ENCODE measurements at places on chromosomes 3 and 15.

- DNase-seq: no peak
These were observed 74.4 kb downstream of the MOBP start for GRCh38 chr3:39541917-39542329.

- no peak for DNase-seq
These were observed 60.5 kb downstream of the LMCD1 start for GRCh38 chr3:8562081-8562595.

- no peak for DNase-seq
These were observed 487.4 kb upstream of the PROK2 start for GRCh38 chr3:72272356-72272755.

DNA sequence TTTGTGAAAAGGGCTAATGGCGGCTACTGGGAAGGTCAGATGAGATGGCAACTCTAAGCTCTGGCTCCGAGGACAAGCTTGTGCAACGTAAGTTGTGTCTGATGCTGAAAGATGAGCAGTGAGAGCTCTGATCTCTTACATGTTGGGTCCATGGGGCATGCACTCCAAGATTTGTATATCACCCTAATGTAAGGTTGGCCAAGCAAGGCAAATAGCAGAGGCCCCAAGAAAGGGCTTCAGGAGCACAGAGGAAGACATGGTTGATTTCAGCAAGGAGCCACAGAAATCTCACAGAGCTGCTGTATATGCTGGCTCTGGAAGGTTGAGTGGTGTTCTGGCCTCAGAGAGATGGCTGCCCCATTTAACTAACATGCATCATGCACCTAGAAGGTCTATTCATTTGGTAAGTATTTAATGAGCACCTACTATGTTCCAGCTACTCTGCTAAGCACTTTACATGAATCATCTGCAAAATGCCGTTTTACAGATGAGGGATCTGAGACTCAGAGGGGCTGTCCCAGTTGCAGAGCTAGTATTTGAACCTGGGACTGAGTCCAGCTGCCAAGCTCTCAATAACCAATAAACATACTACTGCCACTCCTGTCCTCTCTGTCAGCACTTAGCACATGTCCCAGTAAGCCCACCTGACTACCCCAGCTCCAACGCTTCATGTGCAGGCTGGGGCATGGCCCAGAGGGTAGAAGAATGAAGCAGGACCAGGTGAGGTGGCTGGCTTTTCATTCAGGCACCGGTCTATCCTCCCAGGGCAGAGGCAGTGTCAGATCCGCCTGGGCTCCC is 27.8 kb upstream of the ATP2B2 start:
- no peak for DNase-seq

DNA sequence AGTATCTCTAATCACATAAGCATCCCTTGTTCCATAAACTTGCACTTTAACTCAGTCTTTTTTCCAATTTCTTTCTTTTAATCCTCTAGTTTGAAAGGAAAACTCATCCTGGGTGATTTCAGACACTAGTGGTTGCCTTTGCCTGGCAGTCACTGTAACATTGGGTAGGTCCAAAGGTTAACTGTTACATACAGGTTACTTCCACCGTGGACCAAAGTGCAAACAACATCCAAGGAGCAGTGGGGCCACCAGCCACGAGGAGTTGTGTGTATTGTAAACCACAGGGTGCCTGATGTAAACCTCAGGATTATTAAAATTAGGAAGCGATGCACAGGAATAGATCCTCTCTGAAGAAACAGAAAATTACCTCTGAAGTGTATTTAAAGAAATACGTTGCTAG is 75.0 kb downstream of the HCN4 start:
- DNase-seq: no peak

DNA sequence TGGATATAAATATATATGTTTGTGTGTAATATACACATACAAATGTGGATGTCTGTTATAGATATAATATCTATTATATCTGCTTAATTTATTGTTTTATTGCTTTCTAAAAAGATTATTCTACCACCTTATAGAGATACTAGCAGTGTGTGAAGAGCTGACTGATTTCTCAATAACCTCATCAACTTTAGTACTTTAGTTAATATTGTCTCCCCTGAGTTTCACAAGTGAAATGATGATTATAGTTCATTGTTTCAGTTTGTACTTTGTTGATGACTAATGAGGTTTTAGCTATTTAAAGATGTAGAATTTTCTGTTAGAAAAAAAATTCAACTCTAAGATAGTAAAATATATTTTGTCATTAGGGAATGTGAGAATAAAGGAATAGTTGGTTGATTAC is 11.4 kb downstream of the RSRC1 start:
- DNase-seq: no peak

- DNase-seq: no peak
These were observed 16.3 kb upstream of the RAB7A start for GRCh38 chr3:128709506-128710210.

- no peak for DNase-seq
These were observed 11.4 kb downstream of the LHFPL4 start for GRCh38 chr3:9542182-9542581.

DNA sequence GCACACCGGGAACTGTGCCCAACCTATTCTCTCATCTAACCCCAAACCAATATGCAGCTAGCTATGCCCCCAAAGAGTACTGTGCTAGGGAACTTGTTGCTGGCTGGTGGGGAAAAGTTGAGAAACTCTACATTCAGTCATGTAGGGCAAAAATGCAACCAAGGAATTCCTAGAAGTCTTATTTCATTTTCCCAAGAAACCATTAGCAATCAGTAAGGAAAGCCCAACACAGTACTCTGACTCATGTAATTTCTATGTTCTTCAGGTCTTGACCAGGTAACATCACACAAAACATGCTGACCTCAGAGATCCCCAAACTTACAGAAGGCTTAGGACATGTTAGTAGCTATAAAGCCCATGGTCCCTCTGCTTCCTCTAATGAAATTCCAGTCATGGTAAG is 52.1 kb downstream of the TASOR start:
- no peak for DNase-seq

DNA sequence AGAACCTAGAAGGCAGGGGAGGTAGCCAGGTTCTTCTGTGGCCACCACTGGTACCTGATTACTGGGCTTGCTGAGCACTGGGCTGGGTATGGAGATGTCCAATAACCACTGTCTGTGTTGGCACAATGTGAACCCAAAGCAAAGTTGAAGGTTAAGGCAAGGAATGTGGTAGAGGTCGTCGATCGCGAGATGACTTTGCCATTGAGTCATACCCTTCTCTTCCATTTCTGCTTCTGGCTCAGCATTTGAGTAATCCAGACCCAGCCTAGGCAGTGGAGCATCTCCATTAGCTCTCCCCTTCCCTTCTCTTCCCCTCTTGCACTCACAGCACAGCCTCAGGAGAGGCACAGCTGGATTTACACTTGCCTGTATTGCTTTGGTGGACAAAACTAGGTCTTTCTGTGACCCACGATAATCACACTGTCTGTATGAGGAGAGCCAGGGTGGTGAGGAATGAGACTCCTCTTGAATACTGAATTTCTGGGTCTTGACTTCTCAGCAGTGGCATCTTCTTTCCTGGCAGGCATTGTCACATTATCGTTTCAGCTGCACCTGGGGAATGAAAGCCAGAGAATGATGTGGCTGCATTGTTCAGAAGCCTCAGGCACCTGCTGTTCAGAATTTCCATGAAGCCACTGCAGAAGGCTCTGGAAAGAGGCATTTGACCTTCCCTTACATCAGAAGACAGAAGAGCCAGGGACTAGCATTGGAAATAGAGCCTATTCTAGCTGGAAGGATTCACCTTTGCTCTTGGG is 272.6 kb downstream of the PDCD6IP start:
- no peak for DNase-seq

DNA sequence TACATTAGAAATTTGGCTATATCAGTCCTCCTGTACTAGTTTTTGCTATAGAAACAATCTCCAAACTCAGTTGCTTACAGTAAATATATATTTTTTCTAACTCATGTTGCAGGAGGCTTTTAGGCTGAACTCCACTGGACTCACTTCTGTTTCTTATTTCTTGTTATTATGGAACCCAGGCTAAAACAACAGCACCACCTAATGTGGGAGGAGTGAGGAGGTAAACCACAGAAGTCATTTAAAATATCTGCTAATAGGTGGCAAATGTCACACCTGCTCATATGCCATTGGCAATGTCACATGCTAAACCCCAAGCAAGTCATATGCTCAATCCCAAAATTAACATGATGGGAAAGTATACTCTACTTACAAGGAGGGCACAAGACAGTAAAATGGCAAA is 462.2 kb downstream of the PLOD2 start:
- DNase-seq: no peak

GRCh38 chr15:58748852-58749531 is 515 bp downstream of the ADAM10 start:
- peak; percentile 30 for DNase-seq

GRCh38 chr3:105353485-105354161 is 13.1 kb upstream of the ALCAM start:
- DNase-seq: no peak

DNA sequence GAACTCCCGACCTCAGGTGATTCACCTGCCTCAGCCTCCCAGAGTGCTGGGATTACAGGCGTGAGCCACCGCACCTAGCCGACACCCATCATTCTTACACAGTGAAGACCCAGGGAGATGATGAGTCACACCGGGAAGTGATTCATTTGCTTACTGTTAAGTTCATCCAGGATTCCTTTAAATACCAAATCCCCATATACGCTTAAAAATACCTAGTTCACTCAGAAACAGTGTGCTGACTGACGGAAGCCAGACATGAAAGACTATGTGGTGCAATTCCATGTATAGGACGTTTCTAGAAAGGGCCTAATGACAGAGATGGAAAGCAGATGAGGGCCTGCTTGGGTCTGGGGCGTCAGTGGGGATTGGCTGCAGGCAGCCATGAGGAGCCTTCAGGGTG is 75.2 kb downstream of the APBA2 start:
- DNase-seq: no peak

- no peak for DNase-seq
These were observed 8.9 kb upstream of the RPS27L start for GRCh38 chr15:63166219-63166618.

DNA sequence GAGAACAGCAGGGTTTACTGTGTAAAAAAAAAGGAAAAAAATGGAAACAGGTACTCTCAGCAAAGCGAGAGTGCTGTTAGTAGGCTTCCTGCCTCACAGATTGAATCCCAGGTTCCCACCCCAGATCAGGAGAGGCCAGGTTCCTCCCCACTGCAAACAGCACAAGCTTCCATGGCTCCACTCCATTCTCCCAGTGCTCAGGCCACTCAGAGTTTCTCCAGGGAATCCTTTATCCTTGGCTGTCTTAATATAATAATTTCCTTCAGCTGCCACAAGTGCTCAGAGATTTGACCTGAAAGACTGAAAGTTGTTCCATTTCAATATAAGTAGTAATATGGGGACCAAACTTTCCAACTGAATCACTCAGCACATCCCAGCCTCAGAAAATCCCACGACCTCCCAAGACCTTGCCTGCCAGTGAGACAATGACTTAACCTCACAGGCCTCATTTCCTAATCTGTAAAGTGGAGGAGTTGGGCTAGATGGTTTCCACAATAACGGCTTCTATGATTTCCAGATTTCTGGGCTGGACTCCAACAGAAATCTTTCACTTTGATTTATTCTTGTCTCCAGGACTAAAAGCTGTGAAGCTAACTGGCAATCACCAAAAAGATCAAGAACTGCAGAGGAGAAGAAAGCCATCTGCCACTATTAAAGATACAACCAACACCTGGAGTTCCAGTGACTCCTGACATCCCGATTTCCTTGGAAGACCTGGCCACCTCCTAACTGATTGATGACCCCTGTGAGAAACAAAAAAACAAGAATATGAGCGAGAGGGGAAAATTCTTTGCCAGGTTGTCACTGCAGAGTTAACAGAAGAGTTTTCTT is 289.5 kb downstream of the NEK10 start:
- no peak for DNase-seq

DNA sequence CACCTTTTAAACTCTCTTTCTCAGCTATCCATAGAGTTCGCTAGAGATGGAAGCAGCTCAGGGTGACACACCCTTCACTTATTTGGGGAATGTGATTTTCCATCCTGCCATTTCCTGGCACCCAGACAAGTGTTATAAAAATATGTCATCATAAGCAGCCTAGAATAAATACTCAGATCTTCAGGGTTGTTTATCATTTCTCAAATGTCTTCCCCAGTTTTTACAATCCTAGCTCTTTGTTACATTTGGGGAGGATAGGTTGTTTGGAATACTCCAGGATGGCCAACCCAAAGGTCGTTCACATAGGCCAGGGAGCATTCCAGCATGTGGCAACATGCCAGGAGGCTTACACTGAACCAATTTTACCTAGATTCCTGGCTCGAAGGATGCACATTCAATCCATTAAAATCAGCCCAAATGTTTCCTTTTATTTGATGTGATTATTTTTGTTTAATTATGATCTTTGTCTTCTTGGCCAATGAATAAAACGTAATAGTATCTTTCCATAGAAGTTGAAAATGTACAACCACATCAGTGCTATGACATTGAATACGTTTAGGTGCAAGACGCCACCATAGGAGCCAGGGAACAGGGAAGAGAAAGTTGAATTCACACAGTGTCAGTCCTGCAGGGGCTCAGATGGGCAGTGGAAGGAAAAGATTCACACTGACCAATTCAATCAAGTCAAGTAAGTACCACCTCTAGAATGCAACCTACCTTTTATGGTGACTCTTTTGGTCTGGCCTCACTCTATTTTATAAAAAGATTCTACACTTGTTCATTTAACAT is 537.7 kb upstream of the MDFIC2 start:
- DNase-seq: no peak

DNA sequence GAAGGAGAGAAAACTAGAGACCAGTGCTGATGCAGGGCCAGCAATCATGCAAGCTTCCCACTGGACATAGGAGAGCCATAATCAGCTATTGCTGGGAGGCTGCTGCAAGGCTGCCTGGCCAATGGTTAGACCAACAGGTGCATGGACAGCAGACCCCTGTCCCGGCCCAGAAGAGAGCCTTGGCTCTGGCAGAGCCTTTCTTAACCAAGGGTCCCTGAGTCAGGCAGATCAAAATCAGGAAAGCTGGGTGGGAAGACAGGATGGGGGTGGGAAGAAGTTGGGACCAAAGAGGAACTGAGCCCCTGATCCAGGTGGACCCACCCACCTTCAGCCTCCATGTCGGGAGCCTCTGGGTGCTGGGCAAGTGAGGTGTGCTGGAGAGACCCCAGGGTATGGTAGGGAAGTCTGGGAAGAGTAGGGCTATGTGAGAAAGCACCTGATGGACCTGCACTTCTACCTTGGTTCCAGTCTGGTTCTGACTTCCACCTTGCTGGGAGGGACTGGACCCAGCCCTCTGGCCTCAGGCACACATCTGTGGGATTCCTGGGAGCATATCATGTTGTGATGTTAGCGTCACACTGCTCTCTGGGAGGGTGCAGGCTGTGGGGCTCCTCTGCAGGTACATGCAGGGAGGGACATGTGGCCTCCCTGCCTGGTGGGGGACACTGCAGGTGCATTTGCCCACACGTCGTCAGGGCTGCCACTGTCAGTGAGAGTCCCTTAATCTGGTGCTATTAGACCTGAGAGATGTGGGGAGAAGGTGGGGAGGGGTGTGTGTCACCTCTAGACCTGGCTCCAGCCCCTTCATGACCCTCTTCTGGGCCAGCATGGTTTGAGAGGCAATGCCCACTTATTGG is 24.7 kb downstream of the KY start:
- DNase-seq: no peak

- no peak for DNase-seq
These were observed 86.7 kb upstream of the LIMD1 start for GRCh38 chr3:45507820-45508317.
